Endothelial cell (in vitro differentiated cells): ENCODE measurements at places on chromosomes 2 and 18. TPM values are rescaled to one million over a fixed set of nuclear protein-coding genes. Genes with fewer than 3 reads are reported as not detected.

SPDYA gene
- total RNA-seq: 0.33 TPM

DNA sequence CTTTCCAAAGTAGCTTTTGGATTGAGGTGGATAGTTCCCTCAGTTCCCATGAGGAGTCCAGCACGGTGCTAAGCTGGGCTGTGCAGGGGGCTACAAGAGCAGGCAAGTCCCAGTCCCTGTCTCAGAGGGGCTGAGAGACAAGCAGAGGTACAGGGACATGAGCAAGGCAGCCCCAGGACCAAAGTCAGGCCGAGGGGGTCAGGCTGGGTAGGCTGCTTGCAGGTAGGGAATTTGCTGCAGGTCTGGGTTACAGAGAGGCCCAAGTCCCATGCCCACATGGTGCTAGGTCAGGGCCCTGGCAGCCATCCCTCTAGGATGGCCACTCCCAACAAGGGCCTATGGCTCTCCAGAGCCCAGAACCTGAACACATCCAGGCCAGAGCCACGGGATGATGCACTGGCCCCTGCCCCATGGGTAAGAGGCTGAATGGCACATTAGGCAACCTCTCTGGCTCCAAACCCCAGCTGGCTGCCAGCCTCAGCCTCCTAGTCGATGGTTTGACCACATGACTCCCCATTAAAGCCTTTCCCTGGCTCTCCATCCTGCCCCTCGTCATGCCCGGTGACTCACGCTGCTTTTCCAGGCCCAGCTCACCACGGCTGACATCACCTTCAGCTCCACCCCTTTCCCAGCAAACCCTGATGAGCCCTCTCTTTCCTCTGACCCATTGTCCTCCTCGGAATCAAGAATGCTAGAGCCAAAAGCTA, 83.7 kb downstream of the SDC1 start:
- DNase-seq: no peak

- DNase-seq: no peak
Measured at GRCh38 chr2:222000326-222000725, 298.5 kb downstream of the PAX3 start.

DSC2 gene
- total RNA-seq: 65.4 TPM

- DNase-seq: peak; percentile 51
Measured at GRCh38 chr18:5073026-5073944, 123.8 kb downstream of the AKAIN1 start.

GRCh38 chr2:12008425-12009061, 262.1 kb downstream of the LPIN1 start:
- DNase-seq: no peak

GRCh38 chr18:29853126-29853525, 1189.4 kb downstream of the DSC3 start:
- DNase-seq: no peak

GRCh38 chr2:196939371-196939770, 12.9 kb upstream of the PGAP1 start:
- no peak for DNase-seq

DNA sequence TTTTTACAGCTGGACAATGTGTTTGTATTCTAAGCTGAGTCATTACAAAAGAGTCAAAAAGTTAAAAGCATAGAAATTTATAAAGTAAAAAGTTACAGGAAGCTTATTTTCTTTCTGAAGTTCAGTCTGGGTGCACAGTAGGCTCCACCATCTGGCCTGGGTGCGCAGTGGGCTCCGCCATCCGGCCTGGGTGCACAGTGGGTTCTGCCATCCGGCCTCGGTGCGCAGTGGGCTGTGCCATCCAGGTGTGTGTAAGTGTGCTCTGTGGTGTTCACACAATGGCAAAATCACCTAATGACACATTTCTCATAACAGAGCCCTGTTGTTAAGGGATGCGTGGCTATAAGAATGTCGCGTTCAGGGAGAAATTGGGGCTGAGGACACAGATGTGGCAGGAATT, 195.5 kb downstream of the ANKRD30B start:
- DNase-seq: no peak

- DNase-seq: no peak
Measured at GRCh38 chr18:54206447-54206846, 18.0 kb downstream of the MBD2 start.

GRCh38 chr2:132733094-132733493, 63.1 kb upstream of the LYPD1 start:
- DNase-seq: no peak

TTL gene
- total RNA-seq: 89.9 TPM

DNA sequence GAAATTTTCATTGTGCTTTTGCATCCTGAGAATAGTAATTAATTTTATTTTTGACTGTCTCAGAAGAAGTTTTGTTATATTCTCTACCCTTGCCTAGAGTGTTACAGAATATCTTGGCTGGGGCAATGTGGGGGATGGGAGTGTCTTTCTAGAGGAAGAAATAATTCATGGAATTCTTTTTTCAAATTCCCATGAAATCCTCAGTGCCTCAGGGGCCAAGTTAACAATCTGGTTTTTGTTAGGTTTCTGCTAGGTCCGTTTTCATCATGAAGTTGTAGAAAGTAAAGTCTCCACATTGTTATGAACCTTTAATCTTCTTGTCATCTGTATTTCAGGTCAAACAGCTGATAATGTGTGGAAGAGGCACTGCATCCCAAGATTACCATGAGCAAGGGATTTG, 145.6 kb upstream of the GYPC start:
- no peak for DNase-seq

GRCh38 chr2:220101980-220102379, 474.6 kb downstream of the SLC4A3 start:
- no peak for DNase-seq
